NAMALWA (cell line): ENCODE measurements at places on chromosomes 12 and 14.

DNA sequence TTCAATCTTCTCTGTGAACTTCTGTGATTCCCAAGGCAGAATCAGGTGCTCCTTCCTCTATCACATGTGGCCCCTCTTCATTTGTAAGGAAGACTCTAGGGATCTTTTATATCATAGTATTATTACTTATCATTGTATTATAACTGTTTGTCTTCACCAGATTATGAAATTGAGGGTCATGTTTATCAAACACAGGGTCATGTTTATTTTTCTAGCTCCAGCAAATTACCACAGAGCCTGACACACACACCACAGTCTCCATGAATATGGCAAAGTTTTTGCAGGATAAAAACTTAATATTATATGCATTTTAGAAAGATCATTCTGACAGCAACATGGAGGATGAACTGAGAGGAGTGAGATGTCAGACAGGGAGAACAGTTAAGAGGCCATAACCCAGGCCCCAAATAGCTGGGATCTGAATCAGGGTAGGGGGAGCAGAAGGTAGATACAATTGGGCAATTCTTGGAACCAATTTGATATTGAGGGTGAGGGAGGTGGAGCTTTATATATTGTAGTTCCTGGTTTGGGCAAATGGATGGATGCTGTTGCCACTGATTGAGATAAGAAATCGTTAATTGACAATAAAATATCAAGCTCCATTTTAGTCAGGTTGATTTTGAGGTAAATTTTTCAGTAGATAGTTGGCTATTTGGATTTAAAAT is 130.7 kb downstream of the DHRS2 start:
- DNase-seq, result no peak

DNA sequence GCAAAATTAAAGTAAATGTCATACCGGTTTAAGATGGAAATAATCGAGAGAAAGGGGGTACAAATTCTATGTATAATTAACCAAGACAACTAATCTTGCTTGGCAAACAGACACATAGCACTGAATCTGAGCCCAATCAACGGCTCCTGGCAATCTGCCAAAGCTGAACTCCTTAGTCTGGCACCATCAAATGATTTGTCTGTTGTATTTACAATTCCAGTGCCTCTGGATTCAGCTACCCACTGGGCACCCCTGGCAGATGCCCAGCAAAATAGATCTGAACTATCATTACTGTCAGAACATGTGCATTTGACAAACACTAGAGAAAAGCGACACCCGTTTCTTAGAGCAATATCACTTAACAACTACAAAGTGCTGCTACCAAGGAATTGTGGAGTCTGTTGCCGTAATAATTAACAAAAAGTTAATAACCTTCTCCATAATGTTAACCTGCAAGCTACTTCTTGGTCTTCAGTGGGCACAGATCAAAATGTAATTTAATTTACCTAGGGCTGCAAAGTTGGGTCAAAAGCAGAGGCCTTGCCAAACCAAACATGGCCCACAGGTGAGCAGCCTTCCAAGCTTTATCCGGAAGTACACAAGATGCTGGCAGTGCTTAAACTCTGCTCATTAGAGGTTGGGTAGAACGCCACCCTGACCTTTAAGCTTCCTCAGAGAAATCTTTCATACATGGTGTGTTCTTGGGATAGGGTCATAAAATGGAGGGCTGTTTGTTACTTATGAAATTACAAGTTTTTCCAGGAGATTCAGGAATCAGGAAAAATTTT is 7.6 kb downstream of the EGLN3 start:
- DNase-seq, result no peak

GRCh38 chr12:130685250-130685787 is 30.8 kb downstream of the RIMBP2 start:
- no peak for DNase-seq

- no peak for DNase-seq
Measured at GRCh38 chr14:84144166-84144565, 1385.8 kb upstream of the FLRT2 start.

- no peak for DNase-seq
Measured at GRCh38 chr14:30790827-30791226, 83.5 kb upstream of the COCH start.

- DNase-seq, result peak; percentile 5
Measured at GRCh38 chr12:14290951-14291350, 74.5 kb upstream of the ATF7IP start.

DNA sequence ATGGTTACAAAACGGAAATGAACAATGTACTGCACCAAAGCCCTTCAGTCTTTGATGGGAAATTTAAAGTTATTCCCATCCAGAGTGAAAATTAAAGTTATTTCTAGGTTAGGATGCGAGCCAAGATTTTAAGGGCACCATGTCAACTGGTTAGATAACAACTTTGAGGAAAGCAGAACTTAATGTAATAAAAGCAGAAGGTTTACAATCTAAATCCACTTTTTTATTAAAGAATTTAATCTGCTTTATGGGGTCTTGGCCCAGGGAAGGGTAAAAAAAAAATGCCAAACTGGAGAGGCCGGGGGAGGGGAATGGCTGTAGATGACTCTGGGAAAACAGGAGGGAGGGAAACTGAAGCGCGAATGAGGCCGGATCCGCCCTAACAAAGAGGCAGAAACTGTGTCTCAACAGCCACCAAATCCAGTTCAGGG is 108.2 kb upstream of the ATF7IP start:
- DNase-seq, result no peak

GRCh38 chr12:85186236-85186635 is 93.8 kb upstream of the ALX1 start:
- DNase-seq, result no peak

DNA sequence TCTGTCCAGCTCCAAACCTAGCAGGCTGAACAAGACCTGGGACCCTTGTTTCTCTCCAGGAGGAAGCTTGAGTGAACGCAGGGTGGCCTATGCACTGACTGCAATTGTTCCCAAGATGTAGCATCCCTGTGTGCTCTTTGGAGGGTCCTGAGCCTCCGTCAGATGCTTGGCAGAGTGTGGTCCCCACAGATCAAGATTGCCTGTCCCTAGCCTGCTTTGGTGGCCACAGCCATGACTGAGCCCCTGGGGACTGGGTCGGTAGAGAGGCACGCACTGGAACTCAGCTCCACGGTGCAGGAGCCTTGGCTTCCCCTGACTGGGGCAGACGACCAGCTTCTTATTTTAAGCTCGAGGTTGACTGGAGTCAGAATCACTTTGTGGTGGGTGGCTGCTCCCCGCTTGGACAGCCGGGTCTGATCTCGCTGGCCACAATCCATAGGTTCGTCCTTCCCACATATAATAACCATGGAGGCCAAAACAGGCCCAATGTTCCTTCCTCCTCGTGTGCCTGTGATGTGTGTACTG is 97.8 kb downstream of the LGMN start:
- DNase-seq, result no peak

DNA sequence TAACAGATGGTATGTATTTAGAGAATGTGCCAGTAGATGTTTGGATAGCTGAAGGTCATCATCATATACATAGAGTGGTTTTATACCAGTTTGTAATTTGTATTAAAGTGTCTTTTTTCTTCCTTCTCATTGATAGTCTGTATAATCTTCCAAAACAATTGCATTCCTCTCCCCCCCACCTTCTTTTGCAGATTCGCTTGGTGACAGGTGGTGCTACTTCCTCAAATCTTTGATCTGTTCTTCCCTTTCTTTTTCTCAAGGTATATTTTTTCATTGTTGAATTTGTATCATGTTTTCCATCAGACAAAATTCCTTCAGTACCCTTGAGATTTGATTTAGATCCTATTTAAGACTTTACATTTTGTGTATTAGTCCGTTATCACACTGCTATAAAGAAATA is 15.0 kb downstream of the TBC1D15 start:
- DNase-seq, result no peak

DNA sequence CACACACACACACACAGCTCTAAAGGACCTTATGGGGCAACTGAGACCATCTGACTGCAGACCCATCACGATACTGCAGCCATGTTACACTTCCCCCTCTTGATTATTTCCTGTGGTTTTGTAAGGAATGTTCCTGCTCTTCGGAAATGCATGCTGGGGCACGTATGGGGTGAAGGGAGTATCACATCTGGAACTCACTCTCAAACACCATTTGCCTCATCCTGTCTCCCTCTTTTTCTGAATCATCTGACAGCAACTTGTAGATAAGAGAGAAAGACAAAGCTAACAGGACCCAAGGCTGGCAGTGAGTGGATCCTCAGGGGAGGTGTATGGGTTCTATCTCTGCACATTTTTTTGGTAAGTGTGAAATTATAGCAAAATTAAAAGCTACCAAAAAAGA is 50.3 kb downstream of the RIMBP2 start:
- no peak for DNase-seq

GRCh38 chr12:125222876-125223275 is 157.6 kb downstream of the AACS start:
- peak; percentile 10 for DNase-seq

GRCh38 chr14:26522967-26523366 is 74.9 kb downstream of the NOVA1 start:
- DNase-seq, result no peak

DNA sequence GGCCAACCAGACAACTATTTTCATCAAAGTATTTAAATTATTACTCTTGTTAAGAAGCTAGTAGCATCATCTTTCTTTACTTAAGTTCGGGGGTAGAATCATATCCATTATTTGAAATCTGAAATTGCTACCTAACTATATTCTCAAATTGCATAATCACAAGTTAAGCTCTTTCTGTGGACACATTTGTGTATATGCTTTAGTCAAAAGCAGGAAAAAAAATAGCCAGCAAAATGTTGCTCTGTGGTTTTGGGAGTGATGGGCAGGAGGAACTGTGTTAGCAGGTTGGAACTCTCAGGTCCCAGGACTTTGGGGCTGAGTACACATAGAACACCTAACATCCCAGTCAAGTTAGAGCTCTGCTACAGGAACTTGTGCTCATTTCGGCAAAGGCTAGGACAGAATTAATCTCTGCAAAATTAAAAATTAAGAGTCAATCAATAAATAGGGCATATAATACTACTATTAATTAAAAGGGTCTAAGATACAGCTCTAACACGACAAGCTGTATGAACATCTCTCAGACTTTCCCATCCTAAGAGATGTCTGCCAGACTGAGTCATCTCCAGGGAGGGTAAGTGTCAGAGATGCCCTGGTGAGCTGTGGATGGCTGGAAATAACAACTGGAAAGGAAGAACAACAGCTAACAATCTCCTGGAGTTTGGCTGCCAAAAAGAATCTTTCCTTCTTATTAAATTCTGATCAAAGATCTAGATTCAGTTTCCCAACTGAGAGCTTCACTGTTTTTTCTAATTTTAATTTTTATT is 203.5 kb upstream of the GZMB start:
- no peak for DNase-seq

- DNase-seq, result no peak
Measured at GRCh38 chr12:66329941-66330340, 27.6 kb downstream of the HELB start.

DNA sequence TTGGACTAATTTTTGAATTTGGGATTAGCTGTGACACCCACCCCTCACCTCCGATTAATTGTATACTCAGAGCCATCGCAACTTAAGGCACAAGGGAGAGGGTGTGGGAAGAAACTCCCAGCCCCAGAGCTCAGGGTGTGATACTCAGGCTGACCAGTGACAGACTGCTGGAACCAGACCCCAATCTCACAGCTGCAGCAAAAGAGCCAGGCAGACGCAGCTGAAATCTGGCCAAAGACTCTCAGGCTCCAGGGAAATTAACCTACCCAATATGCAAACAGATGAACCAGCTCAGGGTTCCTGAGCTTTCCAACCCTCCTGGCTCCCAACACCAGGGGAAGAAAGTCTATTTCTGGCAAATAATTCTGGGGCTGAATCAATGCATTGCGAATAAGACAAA is 30.5 kb downstream of the ANAPC7 start:
- no peak for DNase-seq

GRCh38 chr12:93245543-93245942 is 132.2 kb upstream of the NUDT4 start:
- DNase-seq, result no peak

DNA sequence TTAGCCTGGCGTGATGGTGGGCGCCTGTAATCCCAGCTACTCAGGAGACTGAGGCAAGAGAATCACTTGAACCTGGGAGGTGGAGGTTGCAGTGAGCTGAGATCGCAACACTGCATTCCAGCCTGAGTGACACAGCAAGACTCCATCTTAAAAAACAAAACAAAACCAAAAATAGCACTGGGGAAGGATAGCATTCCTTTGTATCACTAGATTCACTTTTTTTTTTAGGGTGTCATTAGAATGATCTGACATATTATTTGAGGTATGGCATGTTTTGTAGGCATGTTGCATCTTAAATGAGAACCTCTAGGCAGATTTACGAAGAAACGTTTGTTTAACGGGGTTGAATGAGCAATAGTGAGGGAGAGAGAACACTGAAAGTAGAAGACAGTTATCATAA is 16.8 kb upstream of the FAR2 start:
- DNase-seq, result no peak

GRCh38 chr14:58740379-58740935 is 102.7 kb downstream of the DACT1 start:
- DNase-seq, result no peak

DNA sequence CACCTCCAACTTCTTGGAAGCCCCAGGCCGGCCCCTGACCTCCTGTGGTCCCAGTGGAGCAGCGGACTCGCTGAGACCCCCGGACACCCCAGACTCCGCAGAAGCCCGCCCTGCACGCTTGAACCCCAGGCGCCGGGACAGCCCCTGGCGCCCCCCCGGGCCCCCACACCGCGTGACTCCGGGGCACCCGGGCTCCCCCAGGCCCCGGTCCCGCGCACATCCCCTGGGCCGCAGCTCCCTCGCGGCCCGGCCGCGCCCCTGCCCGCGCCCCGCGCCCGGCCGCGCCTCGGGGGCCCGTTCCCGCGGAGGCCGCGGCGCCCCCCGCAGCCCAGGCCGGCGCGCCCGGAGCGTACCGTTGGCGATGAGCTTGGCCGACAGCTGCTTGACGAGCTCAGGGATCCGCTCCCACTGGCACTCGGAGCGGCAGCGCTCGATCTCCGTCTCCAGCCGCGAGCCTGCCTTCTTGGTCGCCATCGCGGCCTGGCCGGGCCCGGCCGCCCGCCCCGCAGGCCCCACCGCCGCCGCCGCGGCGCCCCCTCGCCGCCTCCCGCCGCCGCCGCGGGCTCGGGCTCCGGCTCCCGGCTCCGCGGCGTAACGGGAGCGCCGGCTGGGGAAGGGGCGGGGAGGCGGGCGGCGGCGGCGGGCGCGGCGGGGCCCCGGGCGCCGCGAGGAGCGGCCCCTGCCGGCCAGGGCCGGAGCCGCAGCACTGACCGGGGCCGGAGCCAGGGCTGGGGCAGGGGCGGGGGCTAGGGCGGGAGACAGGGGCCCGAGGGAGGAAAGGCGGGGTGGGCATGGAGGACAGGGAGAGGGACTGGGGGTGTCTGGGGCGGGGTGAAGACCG is at the start of gene TTC7B:
Gene TTC7B, minus strand, starts transcription at position 609 of the 841 bp plus-strand sequence. Its CDS starts 135 bp downstream, at position 474.
- peak; percentile 9 for DNase-seq
